Activated naive CD8-positive, alpha-beta T cell treated with anti-CD3 and anti-CD28 coated beads, Interleukin-2, amount 50 U/mL, for 16 hours (primary cell): ENCODE measurements at places on chromosomes 16 and 17.

DNA sequence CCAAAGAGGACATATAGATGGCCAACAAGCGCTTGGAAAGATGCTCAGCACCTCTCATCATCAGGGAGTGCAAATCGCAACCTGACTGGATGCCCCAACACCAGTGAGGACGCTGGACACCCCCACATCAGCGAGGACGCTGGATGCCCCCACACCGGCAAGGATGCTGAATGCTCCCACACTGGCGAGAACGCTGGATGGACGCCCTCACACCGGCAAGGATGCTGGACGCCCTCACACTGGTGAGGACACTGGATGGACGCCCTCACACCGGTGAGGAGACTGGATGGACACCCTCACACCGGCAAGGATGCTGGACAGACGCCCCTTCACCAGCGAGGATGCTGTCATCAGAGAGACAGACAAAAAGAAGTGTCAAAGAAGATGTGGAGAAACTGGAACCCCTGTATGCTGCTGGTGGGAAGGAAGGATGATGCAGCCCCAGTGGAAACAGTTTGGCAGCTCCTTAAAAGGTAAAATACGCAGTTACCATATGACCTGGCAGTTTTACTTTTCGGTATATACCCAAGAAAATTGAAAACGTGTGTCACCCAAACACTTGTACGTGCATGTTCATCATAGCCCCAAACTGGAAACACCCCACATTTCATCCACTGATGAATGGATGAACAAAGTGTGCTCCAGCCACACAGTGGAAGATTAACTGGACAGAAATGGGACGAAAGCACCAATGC, 10.1 kb upstream of the JPH3 start:
- DNase-seq = no peak

DNA sequence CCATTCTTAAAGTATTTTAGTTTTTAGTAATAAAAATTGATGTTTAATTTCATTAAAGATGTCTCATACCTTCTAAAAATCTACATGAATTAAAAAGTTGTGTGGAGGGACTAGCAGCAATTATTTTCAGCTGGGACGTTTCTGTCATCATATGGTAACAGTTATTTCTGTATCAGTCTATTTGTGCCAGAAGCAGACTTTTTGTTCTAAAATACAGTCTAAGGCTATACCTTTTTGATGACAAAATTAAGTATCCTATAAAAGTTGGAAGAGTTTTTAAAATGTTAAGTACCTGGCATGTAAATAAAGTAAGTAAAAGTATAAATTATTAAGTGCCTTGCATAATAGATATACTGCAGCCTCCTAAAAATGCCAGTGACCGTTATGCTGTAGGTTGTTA, 5.9 kb downstream of the TAOK1 start:
- no peak for DNase-seq

DNA sequence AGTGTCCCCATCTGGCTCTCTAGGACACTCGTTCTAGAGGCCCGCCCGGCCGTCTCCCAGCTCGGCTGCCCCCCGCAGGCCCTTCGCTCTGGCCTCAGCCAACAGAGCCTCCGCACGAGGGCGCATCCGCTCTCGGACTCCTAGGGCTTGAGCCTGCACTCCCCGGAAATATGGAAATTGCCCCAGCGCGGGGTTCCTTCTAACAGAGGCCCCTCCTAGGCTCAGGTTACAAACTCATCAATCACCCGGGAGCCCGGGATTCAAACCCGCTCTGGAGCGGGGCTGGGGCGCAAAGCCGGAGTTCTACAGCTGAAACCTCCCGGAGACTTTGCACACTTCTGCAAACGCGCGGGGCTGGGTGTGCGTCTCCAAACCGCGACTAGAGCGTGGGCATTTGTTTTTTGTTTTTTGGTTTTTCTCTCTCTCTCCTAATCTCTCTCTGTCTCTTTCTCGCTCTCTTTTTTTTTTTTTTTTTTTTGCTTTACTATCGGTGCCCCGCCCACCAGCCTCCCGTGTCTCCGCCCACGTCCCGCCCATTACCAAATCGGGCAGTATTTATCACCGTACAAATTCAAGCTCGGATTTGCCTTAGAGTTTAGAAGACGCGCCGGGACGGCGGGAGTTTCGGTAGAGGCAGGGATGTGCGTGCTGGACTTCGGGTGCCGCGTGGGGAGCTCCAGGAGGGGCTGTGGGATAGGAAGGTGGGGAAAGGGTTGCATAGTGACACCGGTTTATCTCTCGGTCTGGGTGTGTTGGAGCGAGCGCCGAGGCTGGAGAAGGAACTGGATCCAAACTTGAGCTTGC, 2.4 kb upstream of the FOXL1 start:
- no peak for DNase-seq

GRCh38 chr16:53482123-53482522, 20.9 kb downstream of the AKTIP start:
- DNase-seq = no peak

- DNase-seq = no peak
These were observed 85.9 kb upstream of the PLCG2 start for GRCh38 chr16:81693041-81693743.

- no peak for DNase-seq
These were observed 122.4 kb upstream of the NUDT7 start for GRCh38 chr16:77599793-77600415.

DNA sequence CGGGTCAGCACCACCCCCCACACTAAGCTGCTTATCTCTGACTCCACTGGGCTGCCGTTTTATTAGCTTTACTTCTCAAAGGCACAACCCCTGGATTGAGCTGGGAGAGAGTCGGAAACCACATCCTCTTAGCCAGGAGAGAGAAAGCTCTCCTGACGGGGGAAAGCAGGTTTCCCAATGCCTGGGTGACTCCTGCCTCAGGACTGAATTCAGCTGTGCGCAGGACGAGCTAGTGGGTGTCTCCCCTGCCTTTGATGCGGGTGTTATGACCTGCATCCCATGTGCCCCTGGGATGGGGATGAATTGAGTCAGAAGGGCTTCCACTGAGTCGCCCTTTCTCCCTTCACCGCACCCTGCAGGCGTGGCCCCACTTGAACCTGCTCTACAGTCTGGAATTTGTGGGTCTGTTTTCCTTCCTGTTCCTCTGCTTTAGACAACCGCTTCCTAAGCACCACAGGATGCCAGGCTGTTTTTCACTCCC, 819.2 kb upstream of the EEF2KMT start:
- no peak for DNase-seq

GRCh38 chr17:63598281-63598680, 2.4 kb upstream of the TACO1 start:
- DNase-seq = no peak

GRCh38 chr16:10620120-10620519, 39.7 kb upstream of the EMP2 start:
- DNase-seq = no peak

GRCh38 chr16:66447491-66447890, 20.4 kb downstream of the BEAN1 start:
- no peak for DNase-seq

DNA sequence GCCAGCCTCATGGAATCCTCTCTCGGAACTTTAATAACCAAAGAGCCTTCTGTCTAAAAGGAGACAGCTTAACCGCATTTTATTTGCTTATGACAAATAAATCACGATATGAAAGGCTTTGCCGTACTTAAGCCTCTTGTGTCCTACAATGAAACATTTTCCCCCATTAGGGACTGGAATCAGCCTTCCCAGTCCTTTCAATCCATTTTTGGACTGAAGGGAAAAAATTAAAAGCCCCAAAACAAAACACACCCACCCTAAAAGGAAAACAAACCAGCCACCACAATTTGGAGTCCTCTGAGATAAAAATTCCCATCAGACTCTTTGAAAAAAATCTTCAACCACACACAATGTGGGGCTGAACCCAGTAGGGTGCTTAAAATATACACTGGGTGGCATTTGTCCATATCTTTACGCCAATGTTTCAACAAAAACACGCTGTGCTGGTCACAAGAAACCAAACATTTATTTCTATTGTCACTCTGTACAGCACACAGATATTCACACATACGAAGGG, 3.0 kb downstream of the HOXB4 start:
- no peak for DNase-seq

GRCh38 chr16:46996391-46996790, 22.9 kb upstream of the DNAJA2 start:
- no peak for DNase-seq

DNA sequence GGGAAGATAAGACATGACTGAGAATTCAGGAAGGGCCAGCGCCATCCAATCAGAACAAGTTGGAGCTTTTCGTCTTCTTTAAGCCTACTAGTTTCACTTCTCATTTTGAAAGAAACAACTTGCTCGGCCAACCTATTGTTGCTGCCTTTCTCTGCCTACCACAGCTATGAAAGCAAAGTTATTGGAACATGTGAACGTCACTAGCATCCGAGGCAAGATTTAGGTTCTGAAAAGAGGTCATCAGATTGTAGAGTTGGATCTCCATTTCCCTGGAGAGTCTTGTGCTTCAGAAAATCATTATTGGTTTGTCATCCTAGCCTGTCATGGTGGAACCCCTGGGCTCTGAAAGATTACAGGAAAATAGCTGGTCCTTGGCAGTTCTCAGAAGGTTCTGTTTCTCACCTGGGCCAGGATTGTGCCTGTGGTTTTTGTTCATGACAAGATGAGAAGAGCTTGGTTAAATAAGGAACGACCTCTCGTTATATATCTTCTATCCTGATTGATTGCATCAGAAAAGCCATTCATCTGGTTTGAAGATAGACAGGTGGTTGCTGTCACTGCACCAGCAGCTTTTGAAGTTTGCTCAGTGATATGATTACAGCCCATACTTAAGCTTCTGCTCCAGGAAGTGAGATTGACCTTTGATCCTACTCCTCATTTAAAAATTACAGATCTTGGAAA, 25.3 kb downstream of the CDH13 start:
- no peak for DNase-seq

DNA sequence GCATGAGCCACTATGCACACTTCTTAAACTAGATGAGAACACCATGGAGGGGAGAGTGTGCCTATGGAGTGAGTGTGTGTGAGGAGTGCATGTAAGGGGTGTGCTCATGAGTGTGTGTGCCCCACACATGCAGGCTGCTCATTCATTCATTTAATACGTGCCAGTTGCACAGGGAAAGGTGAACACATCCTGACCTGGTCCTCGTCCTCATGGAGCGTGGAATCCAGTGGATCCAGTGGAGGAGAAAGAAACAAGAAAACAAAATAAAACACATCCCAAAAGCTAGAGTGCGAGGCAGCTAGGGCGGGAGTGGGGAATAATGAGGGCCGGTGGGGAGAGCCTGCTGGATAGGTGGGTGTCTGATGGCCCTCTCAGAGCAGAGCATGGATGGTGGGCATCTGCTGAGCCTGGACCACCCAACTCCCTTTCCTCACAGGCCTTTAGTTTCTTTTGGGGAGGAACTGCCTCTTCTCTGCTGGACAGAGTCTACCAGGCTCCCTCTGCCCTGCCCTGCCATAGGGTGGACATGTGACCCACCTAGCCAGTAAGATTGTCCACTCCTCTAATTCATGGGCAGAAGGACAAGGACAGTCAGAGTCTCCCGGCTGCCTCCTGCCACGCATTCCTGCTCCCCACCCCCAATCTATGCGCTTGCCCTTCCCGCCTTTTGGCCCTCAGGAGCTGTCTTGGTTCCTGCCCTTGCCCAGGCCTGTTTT, 204.3 kb downstream of the RAB11FIP4 start:
- DNase-seq = no peak

DNA sequence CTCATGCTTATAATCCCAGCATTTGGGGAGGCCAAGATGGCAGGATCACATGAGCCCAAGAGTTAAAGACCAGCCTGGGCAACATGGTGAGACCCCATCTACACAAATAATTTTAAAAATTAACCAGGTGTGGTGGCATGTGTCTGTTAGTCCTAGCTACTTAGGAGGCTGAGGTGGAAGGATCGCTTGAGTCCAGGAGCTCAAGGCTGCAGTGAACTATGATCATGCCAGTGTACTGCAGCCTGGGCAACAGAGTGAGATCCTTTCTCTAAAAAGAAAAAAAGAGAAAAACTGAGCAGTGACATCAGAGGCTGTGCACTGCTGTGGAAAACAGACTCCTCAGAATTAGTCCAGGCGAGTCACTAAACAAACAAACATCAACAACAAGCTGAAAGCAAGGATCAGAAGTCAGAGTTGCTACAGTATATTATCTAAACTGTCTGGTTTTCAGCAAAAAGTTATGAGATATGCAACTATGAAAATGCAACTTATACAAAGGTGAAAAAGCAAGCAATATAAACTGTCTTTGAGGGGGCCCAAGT, 39.3 kb downstream of the CBFB start:
- DNase-seq = no peak

GRCh38 chr16:29009050-29009837, 24.4 kb downstream of the LAT start:
- DNase-seq = no peak

DNA sequence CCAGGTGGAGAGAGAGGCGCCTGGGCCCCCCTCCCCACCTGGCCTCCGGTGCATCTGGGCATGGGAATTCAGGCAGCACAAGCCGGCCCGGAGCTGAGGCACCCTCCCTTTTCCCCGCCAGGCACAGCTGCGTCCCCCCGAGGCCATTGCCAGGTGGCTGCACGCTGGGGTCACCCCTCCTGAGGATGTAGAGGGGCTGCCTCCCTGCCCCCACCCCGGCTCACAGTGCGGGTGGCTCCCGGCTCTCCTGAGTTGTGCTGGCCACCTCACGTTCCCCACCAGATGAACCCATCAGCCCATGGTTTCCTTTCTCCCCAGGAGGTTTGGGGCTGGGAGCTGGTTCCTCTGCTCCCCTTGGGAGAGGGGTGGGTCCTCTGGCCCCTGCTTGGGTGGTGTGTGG, 12.6 kb downstream of the CACNA1H start:
- DNase-seq = no peak

GRCh38 chr17:17042384-17042736, at the start of gene MPRIP:
Gene MPRIP, plus strand, starts transcription at chr17:17042457. Its CDS starts 392 bp downstream, at chr17:17042849.
- no peak for DNase-seq

DNA sequence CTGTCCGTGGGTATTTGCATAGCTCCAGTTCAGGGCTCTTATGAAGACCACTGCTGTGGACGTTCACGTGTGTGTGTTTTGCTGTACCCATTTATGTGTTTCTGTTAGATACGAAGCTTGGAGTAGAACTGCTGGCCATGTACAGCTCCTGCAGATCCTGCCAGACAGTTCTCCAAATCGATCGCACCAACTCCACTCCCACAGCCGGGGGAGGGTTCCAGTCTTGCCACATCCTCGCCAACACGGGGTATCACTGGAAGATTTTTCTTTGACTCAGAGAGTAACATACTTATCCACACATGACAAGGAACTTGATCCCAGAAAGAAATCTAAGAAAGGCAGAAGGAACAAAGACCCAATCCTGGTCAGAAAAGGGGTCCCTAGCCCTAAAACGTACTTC, 37.4 kb downstream of the TMEM186 start:
- no peak for DNase-seq

DNA sequence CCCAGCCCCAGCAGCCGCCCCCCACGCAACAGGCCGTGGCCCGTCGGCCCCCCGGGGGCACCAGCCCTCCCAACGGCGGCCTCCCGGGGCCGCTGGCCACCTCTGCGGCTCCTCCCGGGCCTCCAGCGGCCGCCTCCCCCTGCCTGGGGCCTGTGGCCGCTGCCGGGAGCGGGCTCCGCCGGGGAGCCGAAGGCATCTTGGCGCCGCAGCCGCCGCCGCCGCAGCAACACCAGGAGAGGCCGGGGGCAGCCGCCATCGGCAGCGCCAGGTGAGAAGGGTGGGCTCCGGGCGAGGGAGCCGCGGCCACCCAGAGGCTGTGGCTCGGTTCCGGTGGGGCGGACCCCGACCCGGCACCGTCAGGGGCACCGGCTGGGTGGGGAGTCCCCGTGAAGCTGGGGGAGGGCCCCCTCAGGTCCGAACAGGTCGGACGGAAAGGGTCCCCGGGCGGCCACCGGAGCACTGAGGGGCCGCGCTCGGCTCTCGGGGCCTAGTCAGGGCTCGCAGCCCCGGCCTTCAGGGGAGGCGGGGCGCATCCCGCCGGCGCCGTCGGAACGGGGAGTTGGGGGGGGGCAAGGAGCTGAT, 583 bp downstream of the ATXN2L start:
- no peak for DNase-seq
